ENCODE measurements at places on chromosomes 1 and 21. TPM values are rescaled to one million over a fixed set of nuclear protein-coding genes. Genes with fewer than 3 reads are reported as not detected.
A peak's percentile ranks its signal among the peaks of the same experiment; 100 is the strongest.

Gene L1TD1
- not detected for total RNA-seq

DNA sequence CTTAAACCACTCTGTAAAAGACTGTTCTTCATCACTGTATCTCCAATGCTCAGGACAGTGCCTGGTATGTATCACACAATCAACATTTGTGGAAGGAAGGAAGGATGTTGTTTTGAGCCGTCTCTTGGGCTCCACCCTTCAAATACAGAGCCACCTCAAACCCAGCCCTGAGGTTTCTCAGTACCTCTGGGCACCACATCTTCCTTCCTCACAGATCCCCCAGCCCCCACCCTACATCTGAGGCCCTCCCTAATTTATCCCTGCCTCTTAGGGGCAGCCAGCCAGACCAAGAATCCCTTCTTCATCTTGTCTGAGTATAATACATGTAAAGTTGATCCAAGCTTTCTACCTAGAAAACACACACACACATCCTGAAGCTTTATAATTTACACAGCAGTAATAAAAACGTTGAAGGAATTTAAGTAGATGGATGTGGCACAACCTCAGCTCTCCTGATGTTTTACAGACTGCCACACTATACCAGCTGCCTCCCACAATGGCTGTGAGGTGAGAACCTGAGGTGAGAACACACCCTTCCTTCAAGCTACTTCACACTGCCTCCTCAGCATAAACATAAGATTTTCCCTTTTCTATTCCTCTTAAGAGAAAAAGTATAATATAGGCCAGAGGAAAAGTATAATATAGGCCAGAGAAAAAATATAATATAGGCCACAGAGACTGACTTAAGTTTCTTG, 48.5 kb downstream of the CDC7 start:
- H3K36me3 ChIP-seq: peaks cover 28% of the 10 kb centered on the region
- peak overlapping the region; percentile 54 for H3K4me3 ChIP-seq
- no peaks in the 10 kb centered on the region for H3K27me3 ChIP-seq
- peak; percentile 88 for DNase-seq
- peaks cover 81% of the 10 kb centered on the region for H3K4me1 ChIP-seq
- peak overlapping the region; percentile 93 for H3K27ac ChIP-seq

GRCh38 chr1:32749332-32749731, 46.8 kb upstream of the SYNC start:
- H3K27ac ChIP-seq: no peak overlapping the region
- DNase-seq: no peak
- no peak overlapping the region for H3K4me3 ChIP-seq
- peaks cover 25% of the 10 kb centered on the region for H3K27me3 ChIP-seq

GRCh38 chr1:40625076-40625475, 40.4 kb downstream of the RIMS3 start:
- peaks cover 23% of the 10 kb centered on the region for H3K4me1 ChIP-seq
- H3K27me3 ChIP-seq: peaks cover 2% of the 10 kb centered on the region
- H3K27ac ChIP-seq: no peak overlapping the region

- peak; percentile 19 for DNase-seq
- no peaks in the 10 kb centered on the region for H3K27me3 ChIP-seq
- H3K36me3 ChIP-seq: no peaks in the 10 kb centered on the region
- H3K27ac ChIP-seq: no peak overlapping the region
These were observed 6.7 kb downstream of the LSS start for GRCh38 chr21:46221664-46222435.

Gene PIK3R3
- total RNA-seq: 6.7 TPM

DNA sequence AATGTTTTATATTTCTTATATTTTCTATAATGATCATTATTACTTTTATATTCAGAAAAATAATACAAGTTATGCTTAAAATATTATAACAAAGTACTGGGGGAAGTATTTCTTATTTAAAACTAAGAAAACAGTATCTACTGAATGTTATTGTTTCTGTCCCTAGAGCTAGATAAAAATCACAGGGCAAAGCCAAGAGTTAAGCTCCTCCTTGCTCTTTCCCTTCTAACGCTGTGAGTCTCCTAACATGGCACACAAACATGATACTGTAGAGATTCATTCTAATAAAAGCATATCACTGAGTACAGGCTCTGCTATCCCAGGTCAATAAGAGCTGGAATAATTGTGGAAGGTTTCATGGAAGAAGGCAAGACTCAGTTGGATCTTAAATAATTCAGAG, 53.4 kb downstream of the PTPN14 start:
- no peaks in the 10 kb centered on the region for H3K4me1 ChIP-seq
- H3K27ac ChIP-seq: no peak overlapping the region
- no peaks in the 10 kb centered on the region for H3K36me3 ChIP-seq
- H3K4me3 ChIP-seq: no peak overlapping the region
- H3K27me3 ChIP-seq: peaks cover 21% of the 10 kb centered on the region
- no peak for DNase-seq

DNA sequence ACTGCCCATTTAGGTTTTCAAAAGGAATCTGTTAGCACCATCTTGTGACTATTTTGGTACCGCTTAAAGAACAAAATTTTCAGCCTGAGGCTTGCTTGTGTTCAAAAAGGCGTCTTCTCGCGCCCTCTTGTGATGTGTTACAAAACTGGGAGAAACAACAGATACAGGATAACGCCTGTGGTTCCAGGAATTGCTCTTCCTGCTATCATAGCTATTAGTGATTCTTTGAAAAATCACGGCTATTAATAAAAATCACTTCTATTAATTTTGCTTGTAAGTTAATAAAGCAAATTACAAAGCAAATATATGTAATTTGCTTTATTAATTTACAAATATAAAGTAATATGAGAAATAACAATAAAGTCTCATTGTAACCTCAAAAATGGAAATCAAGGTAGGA, 82.2 kb upstream of the ABCD3 start:
- no peaks in the 10 kb centered on the region for H3K36me3 ChIP-seq
- DNase-seq: no peak
- H3K27ac ChIP-seq: no peak overlapping the region
- peaks cover 1% of the 10 kb centered on the region for H3K4me1 ChIP-seq
- H3K27me3 ChIP-seq: peaks cover 19% of the 10 kb centered on the region

Gene C21orf58
- total RNA-seq: 48.4 TPM

GRCh38 chr1:203025686-203026030, 633 bp upstream of the PPFIA4 start:
- H3K27me3 ChIP-seq: peaks cover 9% of the 10 kb centered on the region
- peak overlapping the region; percentile 54 for H3K27ac ChIP-seq
- H3K4me1 ChIP-seq: peaks cover 22% of the 10 kb centered on the region
- no peak for DNase-seq

DNA sequence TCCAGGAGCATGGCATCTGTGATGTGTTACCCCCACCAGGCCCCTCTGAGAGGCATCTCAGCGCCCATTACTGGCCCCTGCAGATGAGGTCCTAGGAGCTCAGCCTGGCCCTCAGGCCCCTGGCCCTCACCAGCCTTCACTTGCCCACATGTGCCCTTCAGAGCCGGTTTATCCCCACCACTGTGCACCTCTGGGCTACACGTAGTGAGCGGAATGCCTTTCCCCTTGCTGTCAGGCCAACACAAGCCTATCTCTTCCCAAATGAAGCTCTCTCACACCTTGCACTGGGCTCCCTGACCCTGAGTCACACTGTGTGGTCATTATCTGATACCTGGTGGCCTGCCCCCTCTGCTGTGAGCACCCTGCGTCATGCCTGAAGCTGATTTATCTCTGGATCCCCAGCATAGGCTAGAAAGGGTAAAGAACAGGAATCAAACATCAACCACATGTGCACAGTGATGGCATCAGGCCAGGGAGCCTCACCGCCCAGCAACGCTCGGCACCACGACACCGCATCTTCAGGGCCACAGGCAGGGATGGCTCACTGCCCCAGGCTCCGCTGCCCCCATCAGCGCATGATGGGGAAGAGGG, 49.1 kb downstream of the GLIS1 start:
- no peak for DNase-seq
- no peaks in the 10 kb centered on the region for H3K36me3 ChIP-seq
- H3K4me3 ChIP-seq: no peak overlapping the region
- H3K27ac ChIP-seq: no peak overlapping the region

Gene C1orf87
- not detected for total RNA-seq

Gene KLF17
- total RNA-seq: not detected

GRCh38 chr1:55617288-55617982, 402.3 kb upstream of the USP24 start:
- no peak for DNase-seq
- H3K4me3 ChIP-seq: no peak overlapping the region
- no peaks in the 10 kb centered on the region for H3K4me1 ChIP-seq
- no peaks in the 10 kb centered on the region for H3K36me3 ChIP-seq
- H3K27ac ChIP-seq: no peak overlapping the region

GRCh38 chr1:30586671-30587070, 136.7 kb downstream of the MATN1 start:
- no peak overlapping the region for H3K27ac ChIP-seq
- no peaks in the 10 kb centered on the region for H3K36me3 ChIP-seq
- peaks cover 21% of the 10 kb centered on the region for H3K27me3 ChIP-seq
- no peaks in the 10 kb centered on the region for H3K4me1 ChIP-seq

- H3K36me3 ChIP-seq: no peaks in the 10 kb centered on the region
- no peaks in the 10 kb centered on the region for H3K27me3 ChIP-seq
- DNase-seq: no peak
- H3K4me1 ChIP-seq: peaks cover 31% of the 10 kb centered on the region
These were observed 6.5 kb upstream of the PEX10 start for GRCh38 chr1:2418791-2419320.

Gene OPTC
- total RNA-seq: not detected

DNA sequence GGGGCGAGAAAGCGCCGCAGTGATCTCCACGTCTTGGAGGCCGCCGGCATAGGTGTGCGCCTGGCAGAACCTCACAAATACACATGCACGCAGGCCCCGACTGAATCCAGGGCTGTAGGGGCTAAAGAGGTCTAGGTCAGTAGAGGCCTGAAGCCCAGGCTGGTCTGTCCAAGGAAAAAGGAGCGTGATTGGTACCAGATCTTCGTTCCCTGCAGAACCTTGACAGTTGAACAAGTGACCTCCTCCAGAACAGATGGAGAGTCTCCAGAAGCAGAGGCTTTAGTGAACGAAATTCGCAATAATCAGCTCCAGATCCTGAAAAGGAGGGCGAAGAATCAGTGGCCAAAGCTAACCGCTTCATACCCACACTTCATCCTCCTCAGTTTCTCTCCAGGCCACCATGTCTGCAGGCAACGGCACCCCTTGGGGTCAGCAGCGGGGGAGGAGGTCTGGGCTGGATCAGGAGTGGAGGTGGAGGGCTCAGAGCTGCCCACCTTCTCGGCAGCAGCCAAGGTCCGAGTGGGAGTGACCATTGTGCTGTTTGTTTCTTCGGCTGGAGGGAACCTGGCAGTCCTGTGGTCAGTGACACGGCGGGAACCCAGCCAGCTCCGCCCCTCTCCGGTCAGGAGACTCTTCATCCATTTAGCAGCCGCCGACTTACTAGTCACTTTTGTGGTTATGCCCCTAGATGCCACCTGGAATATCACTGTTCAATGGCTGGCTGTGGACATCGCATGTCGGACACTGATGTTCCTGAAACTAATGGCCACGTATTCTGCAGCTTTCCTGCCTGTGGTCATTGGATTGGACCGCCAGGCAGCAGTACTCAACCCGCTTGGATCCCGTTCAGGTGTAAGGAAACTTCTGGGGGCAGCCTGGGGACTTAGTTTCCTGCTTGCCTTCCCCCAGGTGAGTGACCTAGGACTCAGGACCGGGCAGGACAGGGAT, 749 bp upstream of the PEX11B start:
- H3K27me3 ChIP-seq: no peaks in the 10 kb centered on the region
- peaks cover 22% of the 10 kb centered on the region for H3K36me3 ChIP-seq
- H3K4me1 ChIP-seq: peaks cover 40% of the 10 kb centered on the region
- H3K4me3 ChIP-seq: peak overlapping the region; percentile 91
- DNase-seq: peak; percentile 62

GRCh38 chr1:37793773-37794371, at the start of gene MANEAL:
Gene MANEAL (plus strand): TSS chr1:37793847. CDS start chr1:37794183, 336 bp downstream.
- peak within 1 kb of the TSS; percentile 55 for H3K4me3 ChIP-seq
- no peak within 1 kb of the TSS for H3K27ac ChIP-seq
- peak; percentile 46 for DNase-seq
- H3K27me3 ChIP-seq: peaks cover 36% of the 10 kb centered on the region
- H3K4me1 ChIP-seq: peaks cover 22% of the 10 kb centered on the region
- no peaks in the 10 kb centered on the region for H3K36me3 ChIP-seq

Gene MROH7
- not detected for total RNA-seq
